NCI-H460 (cell line): ENCODE measurements at places on chromosomes 7 and 10. TPM values are rescaled to one million over a fixed set of nuclear protein-coding genes. Genes with fewer than 3 reads are reported as not detected.

DNA sequence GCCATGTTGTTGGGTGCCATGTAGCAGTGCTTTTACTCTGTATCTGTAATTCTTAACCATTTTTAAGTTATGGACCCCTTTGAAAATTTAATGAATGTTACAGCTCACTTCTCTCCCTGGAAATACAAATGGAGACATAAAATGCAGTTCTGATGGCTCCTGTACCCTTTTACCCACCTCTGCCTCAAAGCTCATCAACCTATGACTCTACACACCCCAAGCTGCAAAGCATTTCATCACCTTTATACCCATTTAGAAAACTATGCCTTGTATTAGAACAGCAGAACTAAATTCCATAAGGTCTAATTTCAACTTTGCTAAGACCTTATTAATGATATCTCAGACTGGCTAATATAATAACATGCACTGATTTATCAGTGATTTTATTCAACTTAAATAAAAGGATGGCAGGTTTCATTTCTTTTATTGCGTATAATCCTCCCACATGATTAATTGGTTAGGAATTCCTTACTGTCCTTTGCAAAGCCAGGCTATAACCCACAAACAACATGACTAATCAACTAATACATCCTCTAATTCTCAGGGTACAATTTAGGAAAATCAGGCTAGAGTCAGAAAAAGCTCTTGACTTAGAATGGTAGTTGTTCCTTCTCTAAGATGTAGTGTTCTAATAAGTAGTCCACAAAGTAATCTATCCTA is 68.1 kb downstream of the CPEB3 start:
- DNase-seq: no peak

DNA sequence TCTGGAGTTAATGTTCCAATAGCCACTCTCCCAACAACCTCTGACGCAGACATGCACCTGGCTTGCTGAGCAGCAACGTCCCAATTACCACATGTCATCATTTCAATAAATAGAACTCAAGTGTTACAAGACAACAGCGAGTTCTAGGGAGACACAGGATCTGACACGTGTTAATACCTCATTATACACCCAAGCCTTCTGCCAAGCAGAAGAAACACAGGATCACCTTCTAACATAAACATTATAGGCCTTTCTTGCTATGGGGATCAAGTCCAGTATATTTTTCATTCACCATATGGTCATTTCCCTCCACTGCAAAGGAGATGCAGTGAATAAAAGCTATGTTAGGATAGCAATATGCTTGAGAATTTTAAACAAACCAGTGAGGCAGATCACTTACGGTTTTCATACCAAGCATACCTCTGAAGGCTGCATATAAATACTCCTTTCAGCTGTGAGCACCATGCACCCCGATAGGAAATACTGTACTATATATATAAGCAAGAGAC is 74.2 kb downstream of the JAZF1 start:
- DNase-seq: no peak

The ZNF804B gene
- total RNA-seq: not detected in 2 replicates

The ABCA13 gene
- total RNA-seq: 0.03 TPM in 1 of 2 replicates, not detected in the other

The FAM221A gene
- total RNA-seq: 1.4 and 3.3 TPM in 2 replicates

GRCh38 chr7:102222445-102222844 is 64.2 kb upstream of the SH2B2 start:
- no peak for DNase-seq

DNA sequence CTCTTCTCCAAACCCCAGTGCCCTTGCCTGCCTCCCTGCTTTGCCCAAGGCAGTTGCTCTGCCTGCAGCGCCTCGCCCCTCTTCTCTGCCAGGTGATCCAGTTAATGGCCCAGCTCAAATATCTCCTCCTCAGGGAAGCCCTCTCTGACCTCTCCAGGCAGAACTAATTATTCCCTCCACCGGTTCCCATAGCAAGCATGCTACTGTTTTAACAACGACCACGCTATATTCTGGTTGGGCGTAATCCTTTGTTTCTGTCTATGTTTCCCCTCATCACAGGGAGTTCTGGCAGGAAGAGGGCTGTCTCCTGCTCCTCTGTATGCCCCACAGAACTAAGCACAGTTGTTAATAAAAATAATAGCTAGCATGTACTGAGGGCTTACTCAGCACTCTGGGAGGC is 36.8 kb upstream of the R3HCC1L start:
- DNase-seq: no peak
